ENCODE measurements at places on chromosomes 1 and 21. TPM values are rescaled to one million over a fixed set of nuclear protein-coding genes. Genes with fewer than 3 reads are reported as not detected.

The SYNC gene
- total RNA-seq: not detected

The PAFAH2 gene
- total RNA-seq: 6.6 TPM

The OR6N2 gene
- not detected for total RNA-seq

The MTMR11 gene
- 1.3 TPM for total RNA-seq

The KCNN3 gene
- total RNA-seq: 0.18 TPM

The SPRR1A gene
- total RNA-seq: not detected

The AMIGO1 gene
- 2.0 TPM for total RNA-seq

The DAP3 gene
- total RNA-seq: 159 TPM

The GABRD gene
- total RNA-seq: not detected

The SHISA4 gene
- 0.26 TPM for total RNA-seq

The LYPD8 gene
- not detected for total RNA-seq

The WNT4 gene
- not detected for total RNA-seq

The EXO1 gene
- 53.8 TPM for total RNA-seq

The CDKN2C gene
- 9.2 TPM for total RNA-seq

The COPA gene
- total RNA-seq: 148 TPM

The OR2T33 gene
- not detected for total RNA-seq

The FMO5 gene
- total RNA-seq: 0.53 TPM

The CALML6 gene
- total RNA-seq: 0.21 TPM

The SLAMF9 gene
- not detected for total RNA-seq

The SFN gene
- 1.1 TPM for total RNA-seq

The RAVER2 gene
- 3.2 TPM for total RNA-seq

The S100A5 gene
- 3.4 TPM for total RNA-seq

The HRNR gene
- total RNA-seq: not detected

The MROH9 gene
- total RNA-seq: not detected

The NCAM2 gene
- not detected for total RNA-seq

The RGS13 gene
- total RNA-seq: not detected

The LRRC38 gene
- total RNA-seq: not detected

The MYOG gene
- total RNA-seq: not detected

The SPATA1 gene
- 0.61 TPM for total RNA-seq

The AMPD1 gene
- 0.23 TPM for total RNA-seq

The FASLG gene
- total RNA-seq: 3.6 TPM

The CLCA4 gene
- total RNA-seq: not detected

The FAM163A gene
- total RNA-seq: not detected

The IL12RB2 gene
- 99.2 TPM for total RNA-seq

The RNF186 gene
- not detected for total RNA-seq

The DPYD gene
- total RNA-seq: 7.1 TPM

The CELA3A gene
- not detected for total RNA-seq

The ZNF362 gene
- total RNA-seq: 11.7 TPM

The GPR157 gene
- 2.7 TPM for total RNA-seq

The PEX14 gene
- total RNA-seq: 25.1 TPM

The CFHR5 gene
- not detected for total RNA-seq

All from activated CD4-positive, alpha-beta T cell treated with anti-CD3 and anti-CD28 coated beads for 36 hours (primary cell).